ENCODE measurements at places on chromosomes 4 and X.

DNA sequence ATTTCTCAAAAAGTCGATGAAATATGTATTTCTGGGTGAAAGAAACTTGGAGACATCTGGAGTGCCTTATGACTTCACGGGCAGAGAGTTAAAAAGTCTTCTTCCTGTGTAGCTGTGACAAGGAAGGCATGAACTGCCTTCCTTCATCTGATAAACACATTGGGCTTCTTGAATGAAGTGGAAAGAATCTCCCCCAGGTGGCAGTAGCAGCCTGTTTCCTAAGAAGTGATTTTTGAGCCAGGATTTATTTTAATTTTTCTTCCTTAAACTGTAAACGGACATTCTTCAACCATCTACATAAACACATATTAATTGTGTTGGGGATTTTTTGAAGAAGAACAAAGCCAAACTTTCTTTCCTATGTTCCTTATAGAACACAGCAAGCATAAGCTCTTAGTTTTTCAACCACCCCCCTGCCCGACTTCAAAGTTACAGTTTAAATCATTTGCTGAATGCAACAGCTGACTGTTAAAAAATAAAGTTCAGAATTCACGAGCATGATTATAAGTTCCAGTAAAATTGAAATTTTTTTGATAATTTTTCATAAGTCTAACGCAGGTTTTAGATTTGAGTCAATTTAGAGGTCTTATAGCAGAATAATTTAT is 980 bp upstream of the GIMD1 start:
- DNase-seq = peak; percentile 86

DNA sequence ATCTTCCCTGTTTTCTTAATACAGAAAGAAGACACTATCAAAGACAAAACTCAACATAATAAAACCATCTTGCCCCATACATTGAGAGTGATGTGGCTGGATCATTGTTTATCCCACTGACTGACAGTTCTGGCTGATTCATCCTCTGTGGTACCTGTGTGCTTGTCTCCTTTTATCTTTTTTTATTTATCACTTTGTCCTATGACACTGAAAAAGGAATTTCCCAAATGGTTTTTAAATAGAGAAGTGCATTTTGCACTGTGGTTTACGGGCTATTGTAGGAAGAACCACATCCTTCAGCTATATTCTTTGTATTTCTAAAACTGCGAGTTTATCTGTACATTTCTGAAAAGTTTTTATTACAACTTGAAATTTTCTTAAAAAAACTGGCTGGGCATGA is 15.0 kb downstream of the TTC29 start:
- no peak for DNase-seq

DNA sequence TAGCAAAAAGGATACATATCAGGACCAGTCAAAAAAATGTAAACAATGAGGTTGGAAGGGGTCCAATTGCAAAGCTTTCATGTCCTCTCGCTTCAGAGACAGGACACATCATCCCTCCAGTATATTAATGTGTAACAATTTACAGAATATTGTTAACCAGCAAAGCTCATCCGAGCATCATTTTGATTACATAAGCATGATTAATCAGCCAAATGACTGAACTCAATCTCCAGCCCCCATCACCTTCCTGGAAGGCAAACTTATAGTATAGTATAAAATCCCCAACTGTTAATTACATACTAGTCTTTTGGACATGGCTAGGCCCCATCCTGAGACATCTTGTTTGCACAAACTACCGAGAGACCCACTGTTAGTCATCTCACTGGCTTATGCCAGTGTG is 77.6 kb upstream of the TRAM1L1 start:
- DNase-seq = no peak

GRCh38 chrX:150899191-150899757 is 806 bp upstream of the CD99L2 start:
- no peak for DNase-seq

GRCh38 chrX:110734894-110735541 is 60.6 kb downstream of the CHRDL1 start:
- peak; percentile 45 for DNase-seq

DNA sequence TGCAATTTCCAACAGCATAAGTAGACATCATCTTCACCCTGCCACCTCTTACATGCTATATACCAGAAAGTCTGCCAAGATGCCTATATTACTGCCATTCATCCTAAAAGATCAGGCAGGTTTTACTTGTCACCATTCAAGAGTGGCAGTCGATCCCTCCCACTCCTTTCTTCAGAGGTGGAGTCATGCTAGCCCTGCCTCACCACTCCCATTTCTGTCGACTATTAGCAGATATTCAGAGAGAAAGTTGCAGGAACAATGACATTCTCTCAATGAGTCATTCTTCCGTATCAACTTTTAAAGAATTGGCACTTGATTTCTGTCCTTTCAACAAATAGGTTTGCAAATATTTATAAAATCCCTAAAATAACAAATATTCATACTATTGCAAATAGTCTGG is 1060.1 kb downstream of the ADGRL3 start:
- no peak for DNase-seq

GRCh38 chr4:26452565-26453531 is 37.4 kb downstream of the CCKAR start:
- no peak for DNase-seq

Data from fibroblast of skin of scalp (primary cell).